ENCODE measurements at places on chromosomes 11 and 22.

- no peak for DNase-seq
These were observed 24.7 kb upstream of the PANX2 start for GRCh38 chr22:50145721-50146438.

DNA sequence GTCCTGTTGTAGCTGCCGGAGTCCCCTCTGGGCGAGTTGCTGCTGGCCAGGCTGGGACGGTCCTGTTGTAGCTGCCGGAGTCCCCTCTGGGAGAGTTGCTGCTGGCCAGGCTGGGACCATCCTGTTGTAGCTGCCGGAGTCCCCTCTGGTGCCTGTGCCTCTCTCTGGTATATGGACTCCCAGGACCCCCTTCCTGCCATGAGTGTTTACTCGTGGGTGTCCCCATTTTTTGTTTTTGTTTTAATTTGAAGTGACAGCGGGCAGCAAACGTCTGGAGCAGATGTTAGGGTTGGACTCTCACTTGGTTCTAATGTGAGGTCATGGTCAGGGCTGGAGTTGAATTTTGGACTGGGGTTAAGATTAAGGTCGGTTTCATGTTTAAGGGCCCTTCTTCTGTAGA is 14.2 kb downstream of the SHANK3 start:
- DNase-seq, result no peak

- no peak for DNase-seq
These were observed 50.4 kb downstream of the DENND5A start for GRCh38 chr11:9214765-9215164.

DNA sequence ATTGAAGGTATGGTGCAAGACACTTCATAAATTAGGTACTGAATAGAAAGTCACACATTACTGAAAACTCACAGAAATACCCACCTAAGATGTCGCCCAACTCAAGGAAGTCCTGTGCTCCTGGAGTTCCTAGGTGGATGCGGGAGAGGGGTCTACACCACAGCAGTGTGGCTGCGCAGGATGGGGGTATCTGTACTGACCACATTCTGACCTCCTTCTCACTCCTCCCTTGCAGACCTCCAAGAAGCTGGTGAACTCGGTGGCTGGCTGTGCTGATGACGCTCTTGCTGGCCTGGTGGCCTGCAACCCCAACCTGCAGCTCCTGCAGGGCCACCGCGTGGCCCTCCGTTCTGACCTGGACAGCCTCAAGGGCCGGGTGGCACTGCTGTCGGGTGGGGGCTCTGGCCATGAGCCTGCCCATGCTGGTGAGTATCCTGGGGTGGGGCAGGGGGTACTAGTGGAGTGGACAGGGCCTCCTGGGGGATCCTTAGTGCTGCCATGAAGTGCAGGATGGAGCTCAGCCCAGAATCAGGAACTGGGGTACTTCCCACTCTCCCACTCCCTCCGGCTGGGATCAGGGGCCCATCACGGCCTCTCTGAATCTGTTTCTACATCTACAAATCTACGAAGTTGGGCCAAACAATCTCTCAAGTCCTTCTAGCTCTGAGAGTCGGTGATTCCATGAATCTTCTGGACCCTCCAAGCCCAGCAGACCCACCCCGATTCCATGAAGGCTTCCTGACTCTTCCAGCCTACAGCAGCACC is 4.9 kb downstream of the TKFC start:
- DNase-seq, result no peak

GRCh38 chr22:49628391-49629260 is 199.0 kb downstream of the BRD1 start:
- peak; percentile 9 for DNase-seq

- no peak for DNase-seq
These were observed 9.7 kb downstream of the TEAD1 start for GRCh38 chr11:12683874-12684273.

GRCh38 chr22:49368976-49369725 is 458.5 kb downstream of the BRD1 start:
- no peak for DNase-seq

DNA sequence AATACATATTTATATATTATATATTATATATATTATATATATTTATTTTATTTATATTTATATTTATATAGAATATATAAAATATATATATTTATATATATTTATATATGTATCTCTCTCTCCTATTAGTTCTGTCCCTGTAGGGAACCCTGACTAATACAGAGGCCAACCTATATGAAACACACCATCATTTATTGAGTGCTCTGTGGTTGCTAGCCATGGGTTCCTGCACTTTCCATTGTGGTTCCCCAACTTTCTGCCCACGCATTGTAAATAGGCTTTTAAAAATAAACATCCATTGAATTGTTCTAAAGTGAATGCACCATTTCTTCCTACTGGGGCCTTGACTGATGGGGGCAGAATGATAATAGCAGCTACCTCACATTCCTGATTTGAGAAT is 93.8 kb upstream of the SESN3 start:
- no peak for DNase-seq
